Islet precursor cell (in vitro differentiated cells): ENCODE measurements at places on chromosomes 4 and X.

DNA sequence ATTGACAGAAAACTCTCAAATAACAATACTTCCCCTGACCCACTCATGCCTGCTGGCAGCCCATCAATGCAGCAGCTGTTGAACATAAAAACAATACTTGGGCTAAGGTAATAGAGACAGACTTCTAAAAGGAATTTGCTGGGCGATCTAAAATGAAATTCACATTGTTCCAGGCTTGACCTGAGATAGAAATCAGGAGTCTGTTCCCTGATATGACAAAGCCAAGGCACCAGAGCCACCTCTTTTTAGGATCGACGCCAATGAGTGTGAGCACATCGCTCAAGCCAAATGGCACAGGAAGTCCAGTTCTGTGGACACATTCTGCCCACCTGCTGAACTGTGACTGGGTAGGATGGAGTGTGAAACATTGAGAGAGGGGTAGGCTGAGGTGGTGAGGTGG is 4.9 kb downstream of the SEPTIN11 start:
- no peak for DNase-seq

GRCh38 chr4:148120216-148120615 is 322.0 kb downstream of the NR3C2 start:
- DNase-seq, result no peak

DNA sequence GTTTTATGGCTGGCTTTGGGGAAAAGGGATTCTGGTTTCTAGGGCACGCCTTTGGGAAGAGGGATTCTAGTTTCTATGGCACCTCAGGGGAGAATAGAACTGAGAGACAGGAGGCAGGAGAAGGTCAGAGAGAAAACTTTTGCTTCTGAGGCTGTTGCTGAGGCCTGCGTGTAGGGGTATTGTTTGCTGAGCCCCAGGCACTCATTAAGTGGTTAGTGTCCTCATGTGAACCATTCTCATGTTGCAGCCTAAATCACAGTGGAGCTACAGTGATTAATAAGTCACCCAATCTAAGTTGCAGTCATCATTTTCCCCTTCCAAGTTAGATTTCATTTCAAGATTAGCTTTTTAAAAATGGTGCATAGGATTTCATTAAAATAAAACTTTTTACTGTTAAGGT is 29.0 kb downstream of the VCX3A start:
- DNase-seq, result no peak

DNA sequence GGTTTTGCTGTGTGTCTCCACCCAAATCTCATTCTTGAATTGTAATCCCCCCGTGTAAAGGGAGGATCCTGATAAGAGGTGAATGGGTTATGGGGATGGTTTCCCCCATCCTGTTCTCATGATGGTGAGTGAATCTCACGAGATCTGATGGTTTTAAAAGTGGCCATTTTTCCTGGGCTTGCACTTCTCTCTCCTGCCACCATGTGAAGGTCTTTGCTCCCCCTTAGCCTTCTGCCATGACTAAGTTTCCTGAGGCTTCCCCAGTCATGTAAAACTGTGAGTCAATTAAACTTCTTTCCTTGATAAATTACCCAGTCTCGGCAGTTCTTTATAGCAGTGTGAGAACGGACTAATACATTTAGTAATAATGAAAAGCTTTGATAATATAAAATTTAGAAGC is 46.9 kb downstream of the ANTXR2 start:
- DNase-seq, result peak; percentile 35

DNA sequence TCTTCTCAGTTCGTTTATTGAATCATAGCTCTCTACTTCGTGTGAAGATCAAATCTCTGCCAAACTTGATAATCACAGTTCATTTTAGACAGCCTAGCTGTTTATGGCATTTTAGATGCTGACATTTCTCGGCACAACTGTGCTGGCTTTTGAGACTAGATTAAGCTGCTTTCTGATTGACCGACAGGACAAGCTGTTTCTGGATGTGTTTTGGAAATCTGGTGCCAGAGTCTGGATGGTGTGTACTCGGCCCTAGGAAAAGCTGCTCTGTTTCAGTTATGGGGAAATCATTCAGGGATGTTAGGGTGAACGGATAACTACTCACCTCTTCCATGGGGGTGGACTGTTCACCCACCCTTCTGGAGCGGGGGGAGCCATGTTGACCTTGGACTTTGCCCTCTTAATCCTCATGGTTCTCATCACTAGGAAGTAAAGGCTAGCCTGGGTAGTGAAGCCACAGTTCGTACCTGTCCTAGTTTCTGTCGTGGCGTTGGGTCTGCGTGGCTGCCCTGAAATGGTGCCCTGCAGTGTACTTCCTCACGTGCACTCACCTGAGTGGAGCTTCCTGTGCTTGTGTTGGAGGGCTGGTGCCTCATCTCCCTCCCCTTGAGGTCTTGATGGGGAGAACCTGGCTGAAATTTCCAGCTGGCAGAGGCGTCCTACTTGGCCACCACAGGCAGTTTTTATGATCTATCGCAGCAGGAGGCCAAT is 13.7 kb upstream of the WDR1 start:
- DNase-seq, result no peak

DNA sequence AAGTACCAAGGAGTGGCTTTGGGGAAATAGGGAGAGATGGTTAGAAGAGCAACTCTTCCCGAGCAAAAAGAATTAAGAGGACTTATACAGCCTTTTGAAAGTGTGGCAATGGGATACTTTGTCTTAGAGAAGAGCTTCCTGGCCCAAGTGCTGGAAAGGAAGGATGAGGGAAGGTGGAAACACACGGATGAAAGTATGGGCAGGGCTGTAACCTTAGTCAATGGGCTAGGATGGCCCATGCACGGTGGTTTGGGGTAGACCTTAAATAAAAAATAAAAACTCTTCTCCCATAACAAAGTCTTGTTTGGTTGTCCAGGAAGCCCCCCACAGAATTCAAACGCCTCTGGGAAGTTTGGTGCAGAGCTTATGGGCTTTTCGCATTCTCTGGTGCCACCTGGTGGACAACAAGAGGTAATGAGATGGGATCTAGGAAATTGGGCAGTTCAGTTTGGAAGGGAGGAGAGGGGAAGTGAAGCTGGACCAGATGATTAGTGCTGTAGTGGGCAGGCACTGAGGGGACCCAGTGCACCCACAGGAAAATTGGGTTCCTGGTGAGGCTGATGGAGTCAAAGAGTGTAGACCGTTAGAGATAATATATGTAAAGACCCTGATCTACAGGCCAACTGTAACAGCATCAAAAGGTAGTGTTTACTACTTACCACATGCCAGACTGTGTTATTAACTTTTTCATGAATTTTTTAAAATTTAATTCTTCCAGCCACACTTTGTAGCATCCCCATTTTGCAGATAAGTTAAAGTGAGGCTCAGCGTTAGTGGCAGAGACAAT is 13.8 kb upstream of the ENOX2 start:
- DNase-seq, result peak; percentile 55

DNA sequence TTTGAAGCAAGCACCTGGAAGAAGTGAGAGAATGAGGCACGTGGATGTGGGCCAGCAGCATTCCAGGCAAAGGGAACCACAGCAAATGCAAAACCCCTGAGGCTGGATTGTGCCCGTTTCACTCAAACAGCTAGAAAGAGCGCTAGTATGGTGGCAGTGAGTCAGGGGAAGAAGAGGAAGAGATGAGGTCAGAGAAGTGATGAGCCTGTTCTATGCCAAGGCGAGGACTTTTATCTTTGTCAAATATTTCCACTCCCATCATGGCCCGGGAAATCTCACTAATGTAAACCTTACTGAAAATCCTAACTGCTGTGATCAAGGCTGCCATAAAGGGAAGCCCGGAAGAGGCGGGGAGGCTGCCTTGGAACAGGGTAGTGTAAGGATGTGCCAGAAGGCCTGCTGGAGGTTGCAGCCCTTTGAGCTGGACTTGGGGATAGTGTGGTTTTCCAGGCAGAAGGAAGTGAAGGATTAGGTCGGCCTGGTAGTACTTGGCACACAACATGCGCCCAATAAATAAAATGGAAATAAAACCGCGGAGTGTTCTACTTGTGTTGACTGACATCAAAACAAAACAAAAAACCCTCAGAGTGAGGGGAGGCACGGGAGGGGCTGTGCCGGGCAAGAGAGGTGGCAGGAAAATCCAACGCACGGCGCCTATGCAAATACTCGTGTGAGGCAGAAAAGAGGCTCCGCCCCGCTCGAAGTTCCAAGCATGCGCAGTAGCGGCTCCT is 1.2 kb upstream of the CDK16 start:
- peak; percentile 94 for DNase-seq

DNA sequence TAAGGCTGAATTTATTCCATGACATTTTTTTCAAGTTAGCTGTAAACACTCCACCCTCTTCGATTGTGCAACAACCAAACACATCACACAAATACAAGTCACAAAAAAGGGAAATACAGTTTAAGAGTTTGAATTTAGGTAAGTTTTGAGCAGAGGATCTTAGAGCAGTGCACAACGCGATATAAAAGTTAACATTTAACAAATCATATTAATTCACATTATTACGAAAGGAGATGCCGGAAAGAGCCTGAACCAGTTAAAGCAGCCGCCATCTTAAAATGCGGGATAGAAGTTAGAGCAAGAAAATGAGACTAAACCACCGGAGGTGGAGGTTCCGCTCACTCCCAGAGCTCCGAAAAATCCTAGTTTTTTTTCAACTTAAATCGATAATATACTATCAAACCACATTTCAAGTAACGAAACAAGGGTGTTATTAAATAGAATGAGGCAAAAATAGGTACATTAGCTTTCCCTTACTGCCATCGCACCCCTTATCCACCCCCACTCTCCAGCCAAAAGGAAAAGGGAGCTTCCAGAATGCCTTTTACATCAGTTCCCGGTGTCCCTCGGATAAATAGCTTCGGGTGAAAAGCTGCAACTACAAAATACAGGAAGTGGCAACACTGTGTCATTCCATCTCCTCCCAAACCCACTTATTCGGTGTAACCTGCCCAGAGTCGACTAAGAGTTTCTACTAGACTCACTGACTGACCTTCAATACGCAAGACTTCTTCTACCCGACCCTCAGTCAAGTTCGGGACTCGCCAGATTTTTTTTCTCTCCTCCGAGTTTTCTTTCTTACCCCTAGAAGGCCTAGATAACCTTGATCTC is 1.9 kb downstream of the UBE2D3 start:
- DNase-seq, result peak; percentile 60

DNA sequence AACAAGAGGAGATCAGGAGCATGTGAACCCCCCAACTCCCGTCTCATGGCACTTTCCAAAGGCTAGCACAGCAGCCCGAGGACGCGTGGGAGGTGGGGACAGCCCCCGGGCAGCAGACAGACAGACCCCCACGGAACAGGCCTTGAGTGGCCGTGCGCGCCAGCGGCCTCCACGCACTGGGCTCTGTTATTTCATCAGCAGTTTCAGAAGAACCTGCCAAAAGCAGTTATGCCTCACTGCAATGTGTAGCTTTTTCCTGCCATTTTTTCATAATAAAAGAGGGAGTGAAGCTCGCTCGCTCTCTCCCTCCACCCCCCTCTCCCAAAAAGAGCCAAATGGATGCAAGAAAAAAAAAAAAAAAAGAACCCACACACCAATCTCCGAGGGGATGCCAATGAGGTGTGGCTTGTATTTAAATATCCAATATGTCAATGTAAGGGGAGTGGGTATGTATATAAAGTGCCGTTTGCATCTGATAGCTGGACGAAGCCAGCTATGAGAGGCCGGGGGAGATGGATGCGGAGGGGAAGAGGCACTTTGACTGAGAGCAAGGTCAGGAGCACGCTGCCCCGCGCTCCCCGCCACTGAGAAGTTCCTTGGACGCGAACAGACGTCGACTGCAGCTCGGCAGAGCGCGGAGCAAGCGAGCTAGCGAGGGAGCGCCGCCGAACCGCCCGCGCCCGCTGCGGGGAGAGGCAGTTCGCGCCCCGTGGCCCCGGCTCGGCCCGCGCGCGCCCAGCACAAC is at the start of gene FGF16:
Gene FGF16, plus strand, starts transcription at position 482 of the 745 bp plus-strand sequence. CDS start 286 bp downstream, outside the sequence.
- DNase-seq, result no peak

GRCh38 chr4:184653650-184654049 is 4.1 kb downstream of the PRIMPOL start:
- DNase-seq, result no peak

- peak; percentile 90 for DNase-seq
Measured at GRCh38 chr4:153083447-153083947, 120.7 kb upstream of the TRIM2 start.

- no peak for DNase-seq
Measured at GRCh38 chr4:185697488-185697887, 114.5 kb downstream of the SORBS2 start.

DNA sequence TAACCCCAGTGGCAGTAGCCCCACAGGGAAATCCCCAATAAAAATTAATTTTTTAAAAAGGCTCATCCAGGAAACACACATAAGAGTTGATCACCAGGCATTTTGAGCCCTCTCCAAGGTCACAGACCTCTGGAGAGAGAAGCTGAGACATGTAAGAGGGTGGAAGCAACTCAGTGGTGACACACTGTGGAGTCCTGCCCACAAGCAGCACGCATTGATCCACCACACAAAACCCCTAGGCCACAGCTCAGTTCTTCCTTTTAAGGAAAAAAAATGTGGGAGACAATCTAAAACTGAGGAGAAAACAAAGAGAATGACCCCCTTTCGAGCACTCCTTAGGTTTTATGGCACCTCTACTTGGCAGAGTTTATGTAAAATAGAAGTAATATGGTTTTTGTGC is 71.7 kb upstream of the S100G start:
- no peak for DNase-seq

DNA sequence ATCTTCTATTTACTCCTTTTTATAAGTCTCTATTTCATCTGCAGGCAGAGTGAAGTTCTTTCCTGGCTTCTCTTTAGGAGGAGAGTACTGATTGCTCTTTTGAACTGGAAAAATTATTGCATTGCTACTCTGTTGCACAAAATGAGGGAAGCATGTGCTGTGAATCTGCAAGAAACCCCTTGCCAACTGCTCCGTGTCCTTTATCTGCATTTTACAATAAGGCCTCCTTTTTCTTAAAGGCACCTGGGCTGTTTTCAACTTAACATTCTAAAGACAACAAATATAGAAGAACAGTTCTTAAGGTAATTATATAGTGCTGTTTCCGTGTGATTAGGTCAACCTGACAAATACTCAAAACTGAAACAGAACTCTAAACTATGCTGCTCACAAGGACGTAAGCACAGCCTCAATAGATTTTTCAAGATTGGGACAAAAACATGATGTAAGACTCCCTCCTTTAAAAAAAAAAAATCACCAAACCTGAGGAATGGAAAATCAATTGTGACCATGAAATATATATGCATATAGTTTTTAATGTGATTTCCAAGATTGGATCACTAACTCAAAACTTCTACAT is 716.6 kb upstream of the INTU start:
- DNase-seq, result no peak

GRCh38 chr4:184386271-184386781 is 88.0 kb downstream of the IRF2 start:
- no peak for DNase-seq

DNA sequence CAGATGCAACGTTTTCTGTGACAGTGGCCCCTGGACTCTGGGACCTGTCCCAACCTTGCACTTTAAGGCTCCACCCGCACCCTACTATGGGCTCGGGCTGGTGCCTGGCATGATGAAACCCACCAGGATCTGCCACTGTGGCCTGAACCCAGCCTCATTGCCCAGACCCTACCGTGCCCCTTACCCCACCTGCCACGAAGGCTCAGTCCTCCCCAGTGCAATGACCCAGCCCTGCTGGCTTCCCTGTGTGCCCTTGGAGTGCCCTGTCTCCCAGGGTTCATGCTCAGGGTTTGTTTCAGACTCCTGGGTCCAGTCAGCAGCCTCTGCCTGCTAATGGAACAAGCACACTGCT is 3.1 kb downstream of the UVSSA start:
- no peak for DNase-seq
